ENCODE measurements at places on chromosomes 2 and 18.

DNA sequence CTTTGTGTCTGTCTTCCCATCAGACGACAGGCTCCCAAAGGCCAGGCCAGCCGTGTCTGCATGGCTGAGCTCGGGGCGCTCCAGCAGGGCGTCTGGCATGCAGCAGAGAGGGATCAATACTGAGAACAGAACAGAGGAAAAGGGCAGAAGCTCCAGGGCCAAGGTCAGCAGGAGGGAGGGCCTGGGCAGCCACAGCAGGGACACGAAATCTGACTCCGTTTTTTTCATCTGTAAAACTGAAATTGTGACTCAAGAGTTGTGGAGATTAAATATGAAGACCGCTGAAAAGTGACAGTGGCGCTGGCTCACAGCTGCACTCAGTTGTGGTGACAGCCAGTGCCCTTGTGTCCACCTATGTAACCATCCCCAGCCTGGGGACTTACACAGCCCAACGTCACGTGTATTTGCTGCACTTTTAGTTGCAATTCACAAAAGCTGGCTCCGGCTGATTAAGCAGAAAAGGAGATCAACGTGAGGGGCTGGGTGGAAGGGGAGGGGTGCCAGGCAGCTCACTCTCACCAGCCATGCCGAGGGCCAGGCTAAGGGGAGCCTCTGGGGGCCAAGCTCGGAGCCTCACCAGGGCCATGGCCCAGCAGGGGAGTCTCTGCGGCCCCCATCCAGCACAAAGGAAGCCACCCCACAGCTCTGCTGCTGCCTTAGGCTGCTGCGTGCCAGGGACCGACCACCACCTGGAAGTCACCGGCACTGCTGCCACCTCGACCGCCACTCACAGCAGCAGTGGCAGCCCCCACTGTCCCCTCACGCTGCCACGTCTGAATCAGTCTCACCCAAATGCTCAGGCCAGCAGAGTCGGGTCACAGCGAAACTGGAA, 74.7 kb downstream of the EIPR1 start:
- no peak for DNase-seq

DNA sequence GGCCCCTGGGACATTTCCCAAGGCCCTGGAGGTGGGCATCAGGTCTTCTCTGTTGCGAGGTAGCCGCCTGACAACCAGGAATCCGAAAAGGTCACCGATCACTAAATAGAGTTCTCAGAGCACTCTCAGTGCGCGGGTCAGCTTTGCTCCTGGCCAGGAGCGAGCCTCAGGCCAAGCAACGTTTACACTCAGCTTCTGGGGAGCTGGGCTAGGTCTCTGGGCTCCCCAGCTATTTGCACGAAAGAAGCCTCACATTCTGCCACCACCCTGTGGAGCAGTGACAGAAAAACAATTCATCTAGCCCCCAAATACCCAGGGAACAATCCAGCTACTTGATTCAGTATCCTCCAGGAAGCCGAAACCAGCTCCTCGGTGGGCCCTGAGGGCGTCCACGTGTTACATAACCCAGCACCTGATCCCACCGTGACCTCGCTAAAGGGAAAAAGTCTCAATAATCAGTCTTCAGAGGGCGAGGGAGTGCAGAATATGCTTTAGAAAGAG, 3.3 kb downstream of the SH3BP4 start:
- DNase-seq: no peak

- no peak for DNase-seq
Measured at GRCh38 chr2:65164426-65164891, 34.6 kb upstream of the RAB1A start.

DNA sequence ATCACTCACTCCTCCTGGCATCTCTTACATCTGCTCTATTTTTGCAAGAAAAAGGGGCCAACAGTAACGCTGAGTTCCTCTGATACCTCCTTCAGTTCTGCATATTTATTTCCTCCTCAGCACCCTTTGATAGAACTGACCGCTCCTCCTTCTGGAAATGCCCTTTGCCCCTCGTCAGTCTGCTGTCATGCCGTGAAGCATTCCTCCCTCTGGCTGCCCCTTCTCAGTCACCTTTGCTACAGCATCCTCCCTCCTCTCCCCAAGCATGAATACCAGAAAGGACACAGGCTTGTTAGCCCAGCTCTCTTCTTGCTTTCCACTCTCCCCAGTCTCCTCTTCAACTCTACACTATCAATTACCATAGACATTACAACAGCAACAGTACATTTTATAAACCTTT, 135.4 kb downstream of the NBAS start:
- DNase-seq: no peak

- no peak for DNase-seq
Measured at GRCh38 chr2:13240061-13240460, 523.3 kb downstream of the TRIB2 start.

GRCh38 chr2:8151888-8152287, 530.0 kb upstream of the ID2 start:
- no peak for DNase-seq

DNA sequence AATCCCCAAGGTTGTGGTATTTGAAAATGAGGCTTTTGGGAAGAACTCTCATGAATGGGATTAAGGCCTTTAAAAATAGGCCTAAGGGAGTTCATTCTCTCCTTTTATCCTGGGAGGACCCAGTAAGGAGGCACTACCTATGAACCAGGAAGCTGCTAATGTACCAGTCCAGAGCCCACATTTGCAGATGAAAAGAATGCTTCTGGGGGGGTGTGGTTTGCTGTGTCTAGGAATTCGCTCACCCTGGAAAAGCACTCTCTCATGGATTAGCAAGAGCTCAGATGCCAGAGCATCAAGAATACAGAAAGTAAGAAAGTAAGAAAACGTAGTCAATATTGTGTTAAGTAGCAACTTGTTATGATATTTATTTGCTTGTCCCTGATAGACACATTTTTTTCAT, 785.7 kb upstream of the GYPC start:
- DNase-seq: no peak

Measured in stimulated activated CD4-positive, alpha-beta T cell treated with anti-CD3 and anti-CD28 coated beads, Interleukin-1b, Interleukin-23, amount 100 ng/mL, for 1 hour (primary cell).